ENCODE measurements at places on chromosomes 3 and 15.

DNA sequence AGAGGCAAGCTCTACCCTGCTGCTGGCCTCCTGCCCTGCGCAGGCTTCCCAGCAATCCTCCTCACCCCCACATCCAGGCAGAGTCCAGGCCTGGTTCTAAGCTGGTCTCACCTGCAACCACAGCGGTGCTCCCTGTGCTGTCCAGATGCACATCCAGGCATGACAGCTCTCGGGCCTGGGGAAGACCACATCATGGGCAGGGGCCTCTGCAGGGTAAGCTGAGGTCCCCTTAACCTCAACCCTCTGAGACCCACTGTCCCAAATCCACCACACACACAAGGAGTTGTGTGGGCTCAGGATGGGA is 10.8 kb downstream of the PLA2G4D start:
- DNase-seq, result no peak

GRCh38 chr15:40061212-40061901 is 22.4 kb upstream of the SRP14 start:
- DNase-seq, result no peak

DNA sequence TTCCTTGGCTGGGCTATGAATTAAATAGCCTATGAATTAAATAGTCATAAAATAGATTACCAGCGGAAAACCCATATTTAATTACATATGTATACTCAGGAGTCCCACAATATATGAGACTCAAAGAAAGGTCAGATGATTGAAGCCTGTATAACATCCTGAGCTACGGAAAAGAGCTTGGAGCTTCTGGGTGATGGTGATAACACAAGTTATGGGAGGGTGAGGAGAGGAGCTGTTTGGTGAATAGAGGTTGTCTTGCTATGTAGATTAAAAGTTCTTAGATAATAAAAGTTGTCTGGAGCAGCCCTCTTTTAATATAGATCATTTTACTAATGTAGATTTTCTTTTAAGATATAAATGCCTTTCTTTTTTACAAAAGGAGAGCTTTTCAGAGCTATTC is 1.8 kb downstream of the PML start:
- DNase-seq, result no peak

- no peak for DNase-seq
Measured at GRCh38 chr3:139357899-139358298, 14.1 kb downstream of the MRPS22 start.

DNA sequence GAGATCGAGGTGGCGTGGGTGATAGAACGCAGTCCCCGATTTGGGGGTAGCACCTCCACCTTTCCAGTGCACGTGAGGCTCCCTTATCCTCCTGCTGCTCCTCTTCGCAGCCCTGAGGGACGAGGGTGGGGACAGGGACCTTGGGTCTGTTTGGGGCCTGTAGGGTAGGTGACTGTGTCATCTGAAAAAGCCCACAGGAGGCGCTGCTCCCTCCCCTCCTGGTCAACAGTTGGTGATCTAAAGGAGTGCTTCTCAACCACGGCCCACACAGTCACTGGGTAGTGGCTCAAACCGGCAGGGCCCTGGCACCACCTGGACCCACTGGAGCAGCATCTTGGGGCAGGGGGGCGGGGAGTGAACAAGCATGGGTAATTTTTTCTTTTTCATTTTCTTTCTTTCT is 7.1 kb downstream of the LRRK1 start:
- no peak for DNase-seq

GRCh38 chr3:116483135-116483534 is 37.8 kb upstream of the LSAMP start:
- DNase-seq, result no peak

- DNase-seq, result peak; percentile 48
Measured at GRCh38 chr3:111810909-111811308, 48.2 kb upstream of the PHLDB2 start.
